SJCRH30 (cell line): ENCODE measurements at places on chromosomes 12 and 14. TPM values are rescaled to one million over a fixed set of nuclear protein-coding genes. Genes with fewer than 3 reads are reported as not detected.

The RERG gene
- not detected in 2 replicates for total RNA-seq

The REP15 gene
- total RNA-seq, result 1.6 and 2.2 TPM in 2 replicates

The RIPK3 gene
- not detected in 2 replicates for total RNA-seq

- no peak for DNase-seq
Measured at GRCh38 chr14:76012354-76012753, 26.8 kb downstream of the IFT43 start.

The TIMM9 gene
- total RNA-seq, result 49.2 and 64.5 TPM in 2 replicates

The KCNJ8 gene
- 0.20 and 0.28 TPM in 2 replicates for total RNA-seq

- DNase-seq, result no peak
Measured at GRCh38 chr12:5923043-5923605, 21.9 kb downstream of the ANO2 start.

- no peak for DNase-seq
Measured at GRCh38 chr12:103140286-103140685, 182.8 kb downstream of the ASCL1 start.
